ENCODE measurements at places on chromosomes 6 and 20. TPM values are rescaled to one million over a fixed set of nuclear protein-coding genes. Genes with fewer than 3 reads are reported as not detected.
A peak's percentile ranks its signal among the peaks of the same experiment; 100 is the strongest.

- DNase-seq: no peak
These were observed 45.8 kb upstream of the ARID1B start for GRCh38 chr6:156731396-156731795.

DNA sequence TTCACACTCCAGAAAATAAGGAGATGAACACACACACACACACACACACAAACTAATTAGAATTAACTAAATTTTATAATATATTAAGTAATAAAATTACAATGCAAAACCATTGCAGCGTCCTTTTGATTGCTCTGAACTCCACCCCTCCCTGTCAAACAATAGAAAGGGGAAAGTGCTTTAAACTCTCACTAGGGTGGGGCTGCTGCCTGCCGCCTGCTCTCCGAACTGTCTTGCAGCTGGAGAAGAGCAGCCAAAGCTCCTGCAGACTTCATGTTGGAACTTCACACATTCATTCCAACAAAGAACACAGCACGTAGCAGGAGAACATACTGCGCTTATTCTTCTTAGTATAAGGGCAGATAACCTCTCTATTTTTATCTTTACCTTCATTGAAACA, 83.2 kb downstream of the GCLC start:
- DNase-seq: no peak

- DNase-seq: no peak
These were observed 516 bp downstream of the LRRC1 start for GRCh38 chr6:53795340-53795701.

DNA sequence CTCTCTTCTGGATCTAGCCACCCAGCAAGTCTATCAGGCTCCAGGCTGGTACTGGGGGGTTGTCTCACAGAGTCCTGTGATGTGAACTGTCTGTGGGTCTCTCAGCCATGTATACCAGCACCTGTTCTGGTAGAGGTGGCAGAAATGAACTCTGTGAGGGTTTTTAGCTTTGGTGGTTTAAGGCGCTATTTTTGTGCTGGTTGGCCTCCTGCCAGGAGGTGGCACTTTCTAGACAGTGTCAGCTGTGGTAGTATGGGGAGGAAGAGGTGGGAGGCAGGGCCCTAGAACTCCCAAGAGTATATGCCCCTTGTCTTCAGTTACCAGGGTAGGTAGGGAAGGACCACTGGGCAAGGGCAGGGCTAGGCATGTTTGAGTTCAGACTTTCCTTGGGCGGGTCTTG, 75.8 kb downstream of the SNAP91 start:
- DNase-seq: no peak

GRCh38 chr6:134698228-134698627, 251.7 kb downstream of the ALDH8A1 start:
- no peak for DNase-seq

- DNase-seq: no peak
These were observed 48.4 kb downstream of the CPXM1 start for GRCh38 chr20:2751878-2752566.

DNA sequence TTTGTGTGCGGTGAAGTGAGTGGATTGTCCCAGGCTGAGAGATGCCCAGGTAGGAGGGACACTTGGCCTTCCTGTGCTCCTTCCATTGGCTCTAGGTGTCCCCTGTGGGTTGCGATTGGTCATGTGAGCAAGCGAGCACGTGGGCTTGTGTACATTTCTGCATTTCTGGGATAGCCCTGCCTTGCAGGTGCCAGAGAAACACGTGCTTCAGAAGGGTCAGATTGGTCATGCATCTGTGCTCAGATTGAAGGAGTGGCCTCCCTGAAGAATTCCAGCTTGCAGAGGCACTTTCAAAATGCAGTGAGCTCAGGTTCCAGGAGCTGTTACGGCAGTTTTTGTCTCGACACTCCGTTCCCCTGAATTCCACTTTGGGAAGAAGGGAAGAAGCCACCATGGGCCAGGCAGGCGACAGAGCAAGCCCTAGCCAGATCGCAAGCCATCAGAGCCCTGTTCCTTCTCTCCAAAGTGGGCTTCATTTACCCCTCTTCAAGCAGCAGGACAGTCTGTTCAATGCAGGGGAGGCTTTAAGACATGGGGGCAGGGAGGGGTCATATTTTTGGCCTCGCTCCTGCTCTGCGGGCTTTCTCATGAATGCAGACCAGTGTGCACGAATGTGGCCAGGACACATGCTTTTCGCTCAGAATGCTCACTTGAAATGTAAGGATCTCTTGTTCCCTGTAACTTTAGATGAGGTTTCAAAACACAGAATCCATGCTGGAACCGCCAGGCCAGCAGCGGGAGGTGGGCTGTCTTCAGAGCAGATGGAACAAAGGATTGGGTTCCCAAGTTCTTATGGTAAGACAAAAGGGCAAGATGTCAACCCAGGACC, 78.6 kb upstream of the AKAP12 start:
- peak; percentile 96 for DNase-seq

DNA sequence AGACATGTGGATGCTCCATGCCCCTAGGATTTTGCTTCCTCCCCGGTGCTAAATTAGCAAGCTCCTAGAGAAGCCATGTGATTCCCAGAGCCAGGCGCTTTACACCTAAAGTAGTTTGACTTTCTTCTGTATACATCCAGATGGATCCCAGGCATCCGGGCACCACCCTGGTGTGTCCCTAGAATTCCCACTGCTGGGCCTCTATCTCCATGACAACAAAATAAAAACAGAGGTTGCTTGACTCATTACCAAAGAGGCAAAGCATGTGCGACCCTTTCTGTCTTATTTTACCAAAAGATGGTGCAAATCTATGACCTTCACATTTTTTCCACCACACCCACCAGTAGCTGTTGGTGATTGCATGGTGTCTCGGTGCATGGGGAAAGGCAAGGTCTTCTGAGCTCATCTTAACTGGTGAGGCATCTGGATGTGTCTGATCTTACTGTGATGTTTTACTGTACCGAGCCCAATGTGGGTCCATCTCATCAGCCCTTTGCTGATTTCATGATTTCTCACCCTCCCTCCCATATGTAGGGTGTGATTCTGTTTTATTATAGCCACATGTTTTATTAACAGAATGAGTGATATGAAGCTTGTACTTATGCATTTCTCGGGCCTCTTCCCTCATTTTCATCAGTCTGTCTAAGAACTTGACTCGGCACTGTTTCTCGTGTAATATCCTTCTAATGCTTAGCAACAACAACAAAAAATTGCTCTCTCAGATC, 27.4 kb upstream of the VAPB start:
- DNase-seq: no peak

DNA sequence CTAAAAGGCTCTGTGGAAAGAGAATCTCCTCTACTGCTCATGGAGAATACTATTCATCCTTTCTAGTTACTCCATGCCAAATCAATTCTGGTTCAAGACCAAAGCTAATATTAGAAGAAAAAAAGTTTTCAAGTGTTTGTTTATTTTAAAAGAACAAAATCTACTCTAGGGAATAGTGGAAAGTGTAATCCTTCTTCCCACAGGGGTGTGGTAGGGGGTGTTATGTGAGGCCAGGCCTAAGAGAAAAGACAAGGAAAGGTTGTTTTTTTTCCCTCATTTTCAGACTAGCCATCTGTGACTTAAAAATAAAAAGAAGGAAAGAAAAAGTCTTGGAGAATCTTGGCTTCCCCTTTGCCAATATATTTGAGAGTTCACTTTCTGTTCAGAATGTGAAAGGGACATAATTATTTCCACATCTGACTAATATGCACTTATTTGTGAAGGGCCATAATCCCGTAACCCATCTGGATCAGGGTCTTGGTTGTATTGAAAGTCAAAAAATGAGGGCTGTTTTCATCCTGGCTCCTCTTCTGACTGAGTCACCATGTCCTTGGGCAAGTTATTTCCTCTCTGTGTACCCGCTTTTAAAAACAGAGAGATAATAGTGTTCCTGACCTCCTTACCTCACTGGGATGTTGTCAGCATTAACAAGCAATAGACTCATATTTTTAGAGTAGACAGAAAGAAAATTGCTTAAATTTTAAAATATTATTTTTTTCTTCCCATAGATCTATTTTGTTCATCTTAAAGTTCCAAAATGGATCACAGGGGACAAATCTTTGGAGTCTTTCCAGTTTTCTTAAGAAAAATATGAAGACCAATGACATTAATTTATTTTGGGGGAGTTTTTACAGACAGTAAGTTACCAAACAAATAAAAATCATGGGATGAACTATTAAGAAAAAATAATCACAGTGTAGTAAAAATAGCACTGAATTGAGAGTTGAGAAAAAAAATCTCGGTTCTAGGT, 233.7 kb downstream of the IBTK start:
- no peak for DNase-seq

GRCh38 chr6:35425284-35425683, 26.9 kb upstream of the FANCE start:
- no peak for DNase-seq

GRCh38 chr20:44917399-44917798, 7.5 kb downstream of the PABPC1L start:
- no peak for DNase-seq

DNA sequence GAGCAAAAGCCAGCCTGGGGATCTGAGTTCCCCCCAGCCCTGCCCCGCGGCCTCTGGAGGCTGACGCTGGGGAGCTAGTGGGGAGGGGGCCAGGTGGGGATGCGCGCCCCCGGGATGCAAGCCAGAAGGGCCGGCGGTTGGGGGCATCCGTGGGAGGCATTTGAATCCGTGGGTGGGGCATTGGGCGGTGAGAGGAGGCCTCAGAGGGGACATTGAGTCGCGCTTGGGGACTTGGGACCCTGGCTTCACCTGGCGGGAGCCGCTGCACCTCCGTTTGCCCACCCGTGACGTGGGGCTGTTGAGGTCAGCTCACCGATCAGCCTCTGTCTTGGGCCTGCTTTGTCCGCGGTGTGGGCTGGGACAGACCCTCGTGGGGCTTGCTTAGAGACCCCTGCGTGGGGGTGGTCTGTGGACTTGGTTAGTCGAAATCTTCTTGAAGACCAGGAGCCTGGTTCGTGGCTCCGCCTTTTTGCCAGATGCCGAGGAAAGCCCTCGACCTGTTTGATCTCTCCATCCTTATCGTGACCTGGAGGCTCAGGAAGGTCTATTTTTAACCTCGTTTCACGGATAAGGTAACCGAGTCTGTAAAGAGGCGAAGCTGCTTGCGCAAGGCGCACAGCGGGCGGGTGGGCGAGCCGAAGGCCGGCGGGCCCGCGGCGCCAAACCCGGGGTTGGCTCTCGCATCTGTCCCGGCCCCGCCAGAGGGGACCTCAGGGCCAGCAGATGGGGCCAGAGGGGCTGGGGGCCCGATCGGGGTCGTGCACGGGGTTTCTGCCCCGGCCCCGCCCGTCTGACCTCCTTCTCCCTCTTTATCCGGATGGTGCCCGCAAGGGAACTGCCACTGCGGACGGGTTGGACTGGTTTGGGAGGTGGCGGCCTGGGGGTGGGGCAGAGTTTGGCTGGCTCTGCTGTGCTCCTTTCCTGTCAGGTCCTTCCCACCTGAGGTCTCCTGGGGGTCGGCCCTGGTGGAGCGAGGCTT, 8.3 kb downstream of the FAM110A start:
- DNase-seq: peak; percentile 37

GRCh38 chr6:120274547-120274946, 925.0 kb upstream of the MAN1A1 start:
- no peak for DNase-seq

DNA sequence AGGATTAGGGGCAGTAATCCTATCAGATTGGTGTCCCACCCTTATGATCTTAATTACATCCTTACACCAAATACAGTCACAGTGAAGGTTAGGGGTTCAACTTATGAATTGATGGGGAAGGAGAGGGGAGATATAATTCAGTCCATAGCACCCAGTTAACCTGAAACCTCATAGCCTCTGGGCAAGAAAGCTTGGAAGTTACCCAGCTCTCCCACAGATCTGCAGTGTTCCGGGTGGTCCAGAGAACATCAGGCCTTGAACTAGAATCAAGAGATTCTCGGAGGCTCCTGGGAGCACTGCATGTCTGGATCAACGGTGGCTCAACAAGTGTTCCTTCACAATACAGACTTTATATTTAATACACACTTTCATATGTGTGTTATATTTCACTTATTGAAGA, 392.6 kb upstream of the MARCKS start:
- DNase-seq: no peak

DNA sequence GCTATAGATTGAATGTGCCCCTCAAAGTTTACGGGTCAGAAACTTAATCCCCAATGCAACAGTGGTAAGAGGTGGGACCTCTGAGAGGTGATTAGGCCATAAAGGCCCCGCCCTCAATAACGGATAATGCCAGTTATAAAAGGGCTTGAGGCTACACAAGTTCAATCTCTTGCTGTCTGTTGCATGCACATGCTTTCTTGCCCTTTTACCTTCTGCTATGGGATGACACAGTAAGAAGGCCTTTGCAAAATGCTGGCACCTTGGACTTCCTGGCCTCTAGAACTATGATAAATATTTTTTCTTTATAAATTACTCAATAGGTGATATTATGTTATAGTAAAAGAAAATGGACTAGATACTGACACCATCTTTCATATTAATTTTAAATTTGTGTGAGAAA, 806.1 kb downstream of the TENT5A start:
- no peak for DNase-seq

Gene PDYN
- polyA plus RNA-seq: not detected

Gene SSTR4
- not detected for polyA plus RNA-seq

Gene INSM1
- polyA plus RNA-seq: not detected

Gene GLP1R
- polyA plus RNA-seq: 0.13 TPM

Gene PACRG
- 20.0 TPM for polyA plus RNA-seq

Gene PPP1R14C
- polyA plus RNA-seq: 6.5 TPM

Gene HTR1B
- 0.26 TPM for polyA plus RNA-seq

Gene FAM184A
- polyA plus RNA-seq: 9.0 TPM

Gene MAPK13
- polyA plus RNA-seq: 20.3 TPM

Gene SUMO4
- not detected for polyA plus RNA-seq

Gene TBXT
- not detected for polyA plus RNA-seq

Gene CRISP2
- 1.5 TPM for polyA plus RNA-seq

Measured in kidney (tissue), 22 donors.